Hematopoietic multipotent progenitor cell treated with erythropoietin and hydrocortisone succinate and interleukin-3 and kit ligand, for 4 days (in vitro differentiated cells): ENCODE measurements at places on chromosomes 12 and 14.

DNA sequence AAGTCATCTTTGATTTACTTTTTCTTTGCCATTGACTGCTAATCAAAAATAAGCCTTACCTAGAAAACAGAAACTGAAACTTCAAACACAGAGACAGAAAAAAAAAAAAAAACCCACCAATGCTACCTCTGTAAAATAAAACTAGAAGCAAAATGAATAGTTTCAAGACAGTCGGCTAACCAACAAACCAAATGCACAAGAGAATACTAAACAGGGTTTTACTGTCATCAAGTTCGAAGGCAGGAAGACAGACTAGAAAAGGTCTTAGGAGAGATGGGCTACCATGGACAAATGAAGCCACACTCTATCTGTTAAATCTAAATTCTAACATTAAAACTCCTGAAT, 59.5 kb downstream of the SEL1L start:
- no peak for DNase-seq

DNA sequence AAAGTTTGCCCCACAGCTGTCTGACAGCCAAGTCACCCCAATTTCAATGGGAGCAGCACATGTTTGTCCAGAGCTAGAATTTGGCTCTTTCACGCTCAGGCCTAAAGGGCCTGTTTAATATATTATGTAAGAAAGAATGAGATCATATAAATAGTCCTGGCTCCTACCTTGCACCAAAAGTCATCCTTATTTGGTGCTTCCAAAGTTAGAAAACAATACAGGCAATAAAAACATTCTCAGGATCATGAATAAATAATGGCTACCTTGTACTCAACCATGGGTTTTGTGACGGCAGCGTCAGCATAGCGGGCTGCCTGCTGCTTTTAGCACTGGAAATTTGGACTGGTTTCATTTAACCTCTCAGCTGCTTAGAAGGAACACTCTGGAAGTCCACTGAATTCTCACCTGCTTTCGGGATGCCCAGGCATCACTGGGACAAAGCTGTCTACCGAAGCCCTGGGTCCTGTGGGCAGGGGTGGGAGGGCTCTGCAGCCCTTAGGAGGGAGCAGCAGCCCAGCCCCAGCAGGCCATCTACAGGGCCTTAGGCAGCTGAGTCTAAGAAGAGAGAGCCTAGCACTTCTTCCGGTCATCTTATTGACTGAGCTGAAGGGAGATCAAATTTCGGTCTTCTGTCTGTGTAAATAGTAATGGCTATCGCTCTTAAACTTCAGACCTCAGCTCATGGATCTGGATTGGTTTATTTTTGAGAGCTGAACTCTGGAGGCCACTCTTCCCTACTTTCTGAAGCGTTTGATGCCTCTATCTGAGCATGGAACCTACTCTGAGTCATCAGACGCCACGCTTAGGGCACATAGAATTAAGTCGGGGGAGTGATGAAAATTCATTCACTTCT, 106.5 kb downstream of the SAMD4A start:
- no peak for DNase-seq

DNA sequence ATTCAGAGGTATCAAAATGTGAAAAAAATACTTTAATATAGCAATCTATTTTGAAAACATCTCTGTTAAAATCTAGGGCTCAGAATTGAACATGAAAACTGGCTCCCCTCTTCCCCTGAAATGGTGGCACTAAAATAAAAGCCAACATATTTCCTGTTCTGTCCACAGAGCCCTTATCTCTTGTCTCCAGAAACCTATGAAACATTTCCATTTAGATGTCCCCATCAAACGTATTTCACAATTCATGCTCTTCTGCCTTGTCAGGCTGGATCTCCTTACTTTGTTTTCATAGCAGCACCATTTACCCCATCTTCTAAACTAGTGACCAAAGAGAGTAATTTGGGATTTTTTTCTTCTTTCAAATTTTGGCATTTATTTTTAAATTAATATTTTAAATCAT, 42.4 kb downstream of the PDE3A start:
- peak; percentile 93 for DNase-seq

DNA sequence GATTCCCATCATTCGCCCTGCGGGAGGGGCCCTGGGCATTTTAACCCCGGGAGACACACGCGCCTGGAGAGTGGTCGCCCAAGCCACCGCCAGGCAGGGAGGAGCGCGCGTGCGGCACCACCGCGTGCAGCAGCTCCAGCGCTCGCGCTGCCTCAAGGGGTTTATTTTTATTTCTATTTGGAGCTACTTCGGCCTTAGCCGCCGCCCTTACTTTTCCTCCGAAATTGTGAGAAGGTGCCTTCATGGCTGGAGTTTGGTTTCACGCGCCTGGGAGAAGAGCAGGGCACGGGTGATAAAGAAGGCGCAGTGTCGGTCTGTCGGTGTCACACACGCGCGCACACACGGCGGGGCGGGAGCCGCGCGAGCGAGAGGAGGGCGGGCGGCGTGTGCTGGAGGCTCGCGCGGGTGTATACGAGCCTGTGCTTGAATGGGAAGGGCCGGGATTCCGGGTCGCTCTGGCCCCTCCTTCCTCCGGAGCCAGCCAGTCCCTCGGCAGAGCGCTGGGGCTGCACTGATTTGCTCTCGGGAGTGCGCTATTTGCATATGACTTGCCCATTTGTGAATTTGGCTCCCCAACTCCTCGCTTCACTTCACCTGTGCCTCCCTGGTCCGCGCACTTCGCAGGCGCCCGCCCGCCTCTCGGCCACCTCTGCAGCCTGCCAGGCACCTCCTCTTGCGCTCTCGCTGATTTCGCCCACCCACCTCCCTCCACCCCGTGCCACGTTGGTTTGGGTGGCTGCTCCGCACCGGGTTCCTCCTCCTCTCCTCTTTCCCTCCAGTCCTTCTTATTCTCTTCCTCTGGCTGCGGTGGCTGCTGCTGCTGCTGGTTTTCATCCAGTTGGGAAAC, 932.3 kb downstream of the DIO2 start:
- DNase-seq = peak; percentile 85

DNA sequence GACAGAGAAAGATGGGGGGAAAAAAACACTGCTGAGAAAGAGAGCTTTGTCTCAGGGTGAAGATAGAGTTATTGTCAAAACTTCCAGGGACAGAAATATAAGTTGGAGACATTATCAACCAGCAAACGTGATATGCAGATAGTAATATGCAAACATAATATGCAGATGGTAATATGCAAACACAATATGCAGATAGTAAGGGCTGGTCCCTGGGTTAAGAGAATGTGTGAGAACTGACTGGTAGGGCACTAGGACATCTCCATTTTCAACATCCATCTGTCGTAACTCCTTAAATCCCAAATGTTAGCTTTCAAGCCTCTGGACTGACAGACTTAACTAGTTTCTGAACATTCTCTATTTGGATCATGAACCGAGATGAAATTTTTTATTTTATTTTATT, 32.2 kb downstream of the SNRPF start:
- DNase-seq = no peak

- no peak for DNase-seq
Observed at GRCh38 chr12:66297923-66298322, 4.4 kb upstream of the HELB start.

- no peak for DNase-seq
Observed at GRCh38 chr14:36947362-36947761, 225.0 kb downstream of the SLC25A21 start.
